ENCODE measurements at places on chromosomes 5 and 9.

GRCh38 chr9:110487196-110487595 lies 92.3 kb downstream of the SVEP1 start:
- DNase-seq = no peak

GRCh38 chr9:35774907-35775635 lies 16.3 kb upstream of the NPR2 start:
- no peak for DNase-seq

DNA sequence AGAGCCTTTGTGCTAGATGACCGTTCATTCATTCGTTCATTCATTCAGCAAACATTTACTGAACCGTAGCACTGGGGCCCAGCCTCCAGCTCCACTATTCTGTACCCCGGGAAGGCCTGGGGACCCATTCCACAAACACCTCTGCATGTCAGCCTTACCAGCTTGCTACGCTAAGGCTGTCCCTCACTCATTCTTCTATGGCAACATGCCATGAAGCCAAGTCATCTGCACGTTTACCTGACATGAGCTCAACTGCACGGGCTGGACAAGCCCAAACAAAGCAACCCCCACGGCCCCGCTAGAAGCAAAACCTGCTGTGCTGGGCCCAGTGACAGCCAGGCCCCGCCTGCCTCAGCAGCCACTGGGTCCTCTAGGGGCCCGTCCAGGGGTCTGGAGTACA lies 6.0 kb downstream of the CEL start:
- no peak for DNase-seq

- DNase-seq = peak; percentile 23
Observed at GRCh38 chr5:60161340-60161934, 267.9 kb upstream of the PDE4D start.

DNA sequence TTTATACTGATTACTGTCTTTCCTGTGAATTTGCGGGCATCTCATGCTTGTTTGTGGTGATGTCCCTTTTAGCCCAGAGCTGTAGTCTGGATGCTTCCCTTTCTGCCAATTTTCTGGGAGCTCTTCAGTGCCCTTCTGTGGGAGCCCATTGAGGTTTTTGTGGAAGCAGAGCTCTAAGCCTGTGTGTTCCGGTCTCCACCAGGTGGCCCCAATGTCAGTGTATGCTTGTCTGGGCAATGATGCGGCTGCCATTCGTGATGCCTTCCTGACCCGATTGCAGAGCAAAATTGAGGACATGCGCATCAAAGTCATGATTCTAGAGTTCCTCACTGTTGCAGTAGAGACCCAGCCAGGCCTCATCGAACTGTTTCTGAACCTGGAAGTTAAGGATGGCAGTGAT lies 35.1 kb downstream of the SH3GLB2 start:
- no peak for DNase-seq

GRCh38 chr5:137090721-137091120 lies 408.4 kb downstream of the SPOCK1 start:
- no peak for DNase-seq

GRCh38 chr9:35906923-35907699 lies 1.1 kb downstream of the HRCT1 start:
- DNase-seq = no peak

DNA sequence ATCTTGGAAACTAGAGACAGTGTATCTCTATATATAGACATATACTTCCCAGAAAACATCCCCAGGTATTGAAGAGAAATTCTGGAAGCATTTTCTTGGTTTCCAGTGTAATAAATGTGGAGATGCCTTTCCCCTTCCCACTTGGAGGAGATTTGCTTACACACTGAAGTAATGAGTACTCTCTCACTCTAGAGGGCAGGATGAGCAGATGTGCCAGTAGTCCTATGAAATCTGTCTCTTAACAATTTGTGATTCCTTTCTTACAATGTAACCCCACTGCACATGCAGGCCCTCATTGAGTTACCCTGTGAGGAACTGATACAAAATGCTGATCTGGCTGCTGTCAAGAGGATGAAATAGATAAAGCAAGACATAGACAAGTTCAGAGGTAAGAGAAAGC lies 567.2 kb downstream of the SLCO4C1 start:
- no peak for DNase-seq

- no peak for DNase-seq
Observed at GRCh38 chr5:158375531-158375930, 516.6 kb upstream of the CLINT1 start.

GRCh38 chr9:121895818-121896544 lies 197.1 kb downstream of the TTLL11 start:
- no peak for DNase-seq

DNA sequence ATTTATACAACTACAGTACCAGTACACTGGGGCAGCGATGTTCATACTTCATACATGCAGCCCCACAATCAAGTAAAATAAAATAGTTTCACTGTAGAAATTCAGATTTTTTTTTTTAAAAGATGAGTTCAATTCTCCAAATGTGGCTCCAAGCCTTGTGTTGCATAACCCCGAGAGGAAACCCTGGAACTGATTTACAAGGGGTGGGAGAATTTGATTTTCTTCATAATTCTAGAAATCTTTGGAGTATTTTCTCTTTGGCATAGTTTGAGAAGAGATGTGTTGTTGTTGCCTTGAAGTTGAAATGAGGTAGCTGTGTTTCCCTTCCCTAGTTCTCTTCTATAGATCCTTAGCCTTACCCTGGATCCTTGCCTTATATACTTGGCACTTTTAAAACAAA lies 3.1 kb downstream of the RHOBTB3 start:
- DNase-seq = no peak

GRCh38 chr9:119367683-119368075 lies 1.6 kb downstream of the BRINP1 start:
- no peak for DNase-seq

DNA sequence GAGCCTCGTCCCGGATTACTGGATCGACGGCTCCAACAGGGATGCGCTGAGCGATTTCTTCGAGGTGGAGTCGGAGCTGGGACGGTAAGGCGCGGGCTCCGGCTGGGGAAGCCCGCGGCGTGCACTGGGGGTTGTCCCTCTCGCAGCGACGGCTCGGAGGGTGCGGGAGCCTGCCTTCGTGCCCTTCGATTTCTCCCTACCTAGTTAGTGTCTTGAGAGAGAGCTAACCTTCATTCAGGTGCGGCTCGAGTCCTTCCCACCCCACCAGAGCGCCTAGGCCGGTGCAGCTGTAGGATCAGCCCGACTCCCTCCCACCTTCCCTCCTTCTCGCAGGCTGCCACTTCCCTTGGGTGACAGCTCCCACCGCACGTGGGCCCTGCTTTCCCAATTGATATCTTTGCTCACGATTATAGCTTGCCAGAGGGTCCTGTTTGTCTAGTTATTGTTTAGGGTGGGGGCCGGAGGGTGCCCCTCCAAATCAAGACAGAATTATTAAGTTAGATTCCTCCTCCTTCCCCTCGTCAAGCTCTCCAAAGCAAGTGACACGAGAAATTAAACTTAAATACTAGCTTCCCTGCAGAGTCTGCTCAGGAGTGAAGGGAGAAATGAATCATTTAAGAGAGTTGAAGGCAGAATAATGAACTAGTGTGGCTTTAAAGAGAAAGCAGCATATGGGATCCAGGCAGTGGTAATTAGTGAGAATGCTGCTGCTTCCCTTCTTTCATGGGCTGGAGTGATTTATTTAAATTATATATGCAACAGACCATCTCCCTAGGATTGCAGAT lies 569 bp downstream of the CAMK4 start:
- peak; percentile 36 for DNase-seq

GRCh38 chr9:79759460-79759859 lies 187.7 kb downstream of the TLE4 start:
- no peak for DNase-seq

DNA sequence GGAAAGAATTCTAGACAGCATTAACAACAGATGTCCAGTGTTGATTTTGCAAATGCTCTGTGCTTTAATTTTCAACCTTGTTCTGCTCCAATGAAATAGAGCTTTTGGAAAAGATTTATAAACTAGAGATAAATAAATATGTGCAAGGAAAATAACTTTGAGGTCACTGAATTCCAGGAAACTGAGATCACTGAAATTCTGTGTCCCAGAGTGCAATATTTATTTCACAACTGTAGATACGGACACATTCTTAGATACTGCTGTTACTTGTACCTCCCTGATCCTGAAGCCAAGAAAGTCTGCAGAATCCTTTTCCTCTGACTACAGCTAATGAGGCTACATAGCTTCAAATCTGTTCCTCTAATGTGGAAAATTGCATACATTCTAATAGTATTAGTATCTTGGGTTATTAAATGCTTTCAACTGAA lies 222.9 kb downstream of the DOCK8 start:
- DNase-seq = no peak

- DNase-seq = no peak
Observed at GRCh38 chr5:127112347-127112864, 39.1 kb upstream of the C5orf63 start.

Data from GM20000 (cell line).